ENCODE measurements at places on chromosomes 7 and 10.

GRCh38 chr7:155843426-155844018 lies 31.3 kb upstream of the SHH start:
- DNase-seq, result no peak

GRCh38 chr7:107998150-107998549 lies 4.8 kb downstream of the LAMB1 start:
- no peak for DNase-seq

GRCh38 chr7:21497072-21497471 lies 45.8 kb upstream of the DNAH11 start:
- DNase-seq, result no peak

DNA sequence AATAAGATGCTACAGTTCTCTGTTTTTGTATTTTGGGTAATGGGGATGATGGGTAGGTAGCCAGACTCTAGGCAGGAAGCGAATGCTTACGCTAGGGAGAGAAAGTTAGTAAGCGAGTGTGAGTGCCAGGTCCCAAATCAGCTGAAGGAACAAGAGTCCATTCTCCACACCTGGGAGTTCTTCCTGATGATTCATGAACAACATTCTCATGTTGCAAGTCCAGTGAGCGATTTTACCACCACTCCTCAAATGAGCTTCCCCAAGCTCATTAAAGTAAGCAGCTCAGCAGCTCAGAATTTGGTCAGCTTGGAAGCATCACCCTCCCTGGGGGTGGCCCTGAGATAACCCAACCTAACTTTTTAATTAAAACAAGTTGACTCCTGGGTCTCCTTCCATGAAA lies 27.3 kb downstream of the SH3PXD2A start:
- DNase-seq, result no peak

DNA sequence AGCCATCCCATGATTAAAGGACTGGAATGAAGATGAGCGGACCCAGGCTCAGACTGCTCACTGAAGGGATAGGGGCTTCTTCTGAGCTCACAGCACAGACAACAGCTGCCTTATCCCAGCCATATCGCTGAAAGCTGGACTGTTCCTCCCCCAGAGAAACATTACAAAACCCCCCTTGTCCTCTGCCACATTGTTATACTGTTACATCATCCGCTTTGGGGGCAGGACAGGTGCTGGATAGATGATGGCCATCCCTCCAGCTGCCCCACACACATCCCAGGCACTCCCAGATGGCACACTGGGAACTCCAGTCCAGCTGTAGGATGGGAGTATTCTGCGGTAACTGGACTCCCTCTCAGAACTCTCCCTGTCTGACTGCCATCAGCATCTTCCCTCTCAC lies 58.7 kb upstream of the BTRC start:
- no peak for DNase-seq

GRCh38 chr10:58897708-58898107 lies 278.7 kb upstream of the PHYHIPL start:
- no peak for DNase-seq

GRCh38 chr10:35493196-35494118 lies 111.7 kb upstream of the GJD4 start:
- DNase-seq, result no peak

DNA sequence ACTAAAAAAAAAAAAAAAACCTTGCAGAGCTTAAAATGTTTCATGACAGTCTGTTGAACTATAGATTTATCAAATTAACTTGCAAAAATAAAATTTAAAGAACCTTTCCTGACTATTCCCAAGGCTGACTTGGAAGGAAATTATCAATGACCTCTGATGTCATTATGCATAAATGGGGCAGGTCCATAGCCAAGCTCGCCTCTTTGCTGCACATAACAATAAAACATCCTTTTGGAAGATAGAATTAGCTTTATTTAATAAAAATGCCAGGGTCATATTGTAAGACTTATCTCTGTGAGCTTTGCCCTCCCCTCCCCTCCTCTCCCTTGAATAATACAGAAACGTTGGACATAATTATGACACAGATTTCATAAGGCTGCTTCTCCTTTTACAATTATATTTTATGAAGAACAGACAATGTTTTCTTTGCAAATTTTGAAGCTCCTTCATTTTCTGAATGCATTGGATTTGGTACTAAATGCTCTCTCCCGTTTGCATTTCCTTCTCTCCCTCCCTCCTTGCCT lies 444.8 kb downstream of the AUTS2 start:
- no peak for DNase-seq

DNA sequence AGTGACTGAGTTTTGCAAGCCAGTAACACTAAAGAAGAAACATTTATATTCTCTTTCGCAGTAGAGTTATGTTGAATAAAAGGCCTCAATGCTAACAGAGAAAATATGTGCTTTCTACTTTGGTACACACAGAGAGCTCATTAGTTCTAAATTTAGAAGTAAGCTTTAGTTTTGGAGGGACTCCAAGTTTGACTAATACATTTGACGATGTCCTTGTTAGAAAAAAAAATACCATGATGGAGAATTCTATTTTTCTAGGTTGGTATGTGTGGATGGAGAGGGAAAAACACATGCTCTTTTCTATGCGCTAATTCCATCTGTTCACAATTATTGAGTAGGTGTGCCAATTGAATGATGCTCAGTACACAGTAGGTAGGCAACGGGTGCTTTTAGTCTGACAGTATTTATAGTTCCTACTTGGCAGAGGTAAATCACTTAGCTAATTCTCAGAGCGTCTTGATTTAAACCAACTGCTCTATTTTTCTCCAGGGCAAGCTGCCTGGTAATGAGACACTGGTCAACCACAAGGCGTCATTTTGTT lies 327.2 kb upstream of the AKR1E2 start:
- no peak for DNase-seq

DNA sequence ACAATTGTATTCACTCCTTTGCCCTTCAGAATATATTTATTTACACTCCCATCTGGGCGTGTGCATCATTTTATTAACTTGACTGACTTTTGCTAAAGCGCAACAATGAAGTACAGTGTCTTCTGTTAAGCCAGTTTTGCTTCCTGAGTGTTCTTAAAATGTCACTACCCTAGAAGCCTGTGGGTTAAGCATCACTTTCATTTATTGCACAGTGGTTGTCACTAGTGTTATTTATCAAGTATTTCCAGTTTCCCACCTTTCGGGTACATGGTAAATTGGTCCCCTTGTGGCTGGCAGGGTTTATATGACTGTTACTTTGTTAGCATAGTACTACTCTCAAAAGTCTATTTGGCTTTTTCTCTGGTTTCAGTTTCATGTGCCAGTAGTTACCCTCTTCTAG lies 3.3 kb downstream of the HILPDA start:
- DNase-seq, result peak; percentile 49

GRCh38 chr10:124957404-124957947 lies 15.6 kb downstream of the ZRANB1 start:
- no peak for DNase-seq

DNA sequence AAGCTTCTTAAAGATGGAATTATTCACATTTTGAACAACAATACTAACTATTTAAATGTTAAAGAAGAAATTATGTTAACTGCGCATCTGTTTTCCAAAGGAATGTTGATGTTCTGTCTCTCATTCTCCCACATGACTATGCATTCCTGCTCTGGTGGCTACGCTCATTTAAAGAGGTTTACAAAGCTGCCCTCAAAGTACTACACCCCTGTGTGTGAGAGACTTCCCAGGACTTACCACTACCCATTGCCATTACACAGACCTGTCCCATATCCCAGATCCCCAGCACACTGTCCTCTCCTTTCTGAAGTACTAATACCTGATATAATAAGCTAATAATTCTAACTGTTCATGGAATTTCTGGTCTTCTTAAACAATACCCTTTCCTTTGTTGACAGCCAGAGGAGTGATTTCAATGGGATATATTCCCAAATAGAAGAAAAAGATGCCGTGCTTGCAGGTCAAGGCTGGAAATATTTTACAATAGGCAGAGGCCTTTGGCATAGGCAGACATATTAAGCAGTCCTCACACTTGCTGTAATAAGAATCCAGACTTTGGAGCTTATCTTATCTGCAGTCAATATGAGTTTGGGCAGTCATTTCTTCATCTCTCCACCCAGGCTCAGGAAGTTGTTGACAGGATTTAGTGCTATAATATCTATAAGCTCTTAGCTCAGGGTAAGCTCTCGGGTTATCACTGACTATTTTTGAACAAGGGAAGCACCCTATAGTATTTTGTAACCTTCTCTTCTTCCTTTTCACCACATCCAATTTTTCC lies 12.2 kb downstream of the LIPF start:
- no peak for DNase-seq

DNA sequence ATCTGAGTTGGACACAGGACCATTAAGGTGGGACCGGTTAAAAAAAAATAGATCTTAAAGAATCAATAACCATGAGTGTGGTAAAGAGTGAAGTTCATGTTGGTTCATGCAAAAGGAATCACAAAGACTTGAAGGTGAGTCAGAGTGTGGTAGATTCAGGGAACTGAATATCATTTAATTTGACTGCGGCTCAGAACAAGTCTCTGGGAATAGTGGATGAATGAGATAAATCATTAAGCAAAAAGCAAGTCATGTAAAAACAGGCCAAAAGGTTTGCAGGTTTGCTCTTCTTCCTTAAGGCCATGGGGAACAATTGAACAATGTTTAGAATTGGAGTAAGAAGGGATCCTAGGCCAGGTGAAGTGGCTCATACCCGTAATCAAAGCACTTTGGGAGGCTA lies 385.8 kb downstream of the ETV1 start:
- DNase-seq, result no peak

- no peak for DNase-seq
Observed at GRCh38 chr10:124695259-124695658, 48.9 kb downstream of the FAM53B start.

GRCh38 chr10:103637927-103638557 lies 144.5 kb downstream of the NEURL1 start:
- DNase-seq, result no peak

GRCh38 chr10:55497893-55498499 lies 697.0 kb upstream of the PCDH15 start:
- no peak for DNase-seq

DNA sequence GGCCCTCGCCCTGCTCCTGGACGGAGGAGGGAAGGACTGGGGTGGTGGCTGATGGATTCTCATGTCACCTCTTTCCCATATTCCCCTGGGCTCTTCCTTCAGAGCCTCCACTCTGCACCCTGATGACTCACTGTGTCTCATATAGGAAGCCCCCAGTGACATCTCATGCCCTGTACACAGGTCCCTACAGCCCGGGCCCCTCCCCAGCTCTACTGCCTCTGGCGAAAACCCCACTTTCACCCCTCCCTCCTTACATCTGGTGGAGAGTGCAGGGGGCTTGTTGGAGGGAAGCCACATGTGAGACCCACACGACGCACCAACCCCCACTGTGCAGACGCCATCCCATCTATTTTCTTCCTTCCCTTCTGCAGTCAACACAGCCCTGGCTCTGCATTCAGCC lies 72.8 kb upstream of the ZNF479 start:
- no peak for DNase-seq

GRCh38 chr7:144862612-144863319 lies 26.9 kb upstream of the TPK1 start:
- no peak for DNase-seq

- no peak for DNase-seq
Observed at GRCh38 chr10:130454543-130455000, 318.4 kb downstream of the GLRX3 start.

DNA sequence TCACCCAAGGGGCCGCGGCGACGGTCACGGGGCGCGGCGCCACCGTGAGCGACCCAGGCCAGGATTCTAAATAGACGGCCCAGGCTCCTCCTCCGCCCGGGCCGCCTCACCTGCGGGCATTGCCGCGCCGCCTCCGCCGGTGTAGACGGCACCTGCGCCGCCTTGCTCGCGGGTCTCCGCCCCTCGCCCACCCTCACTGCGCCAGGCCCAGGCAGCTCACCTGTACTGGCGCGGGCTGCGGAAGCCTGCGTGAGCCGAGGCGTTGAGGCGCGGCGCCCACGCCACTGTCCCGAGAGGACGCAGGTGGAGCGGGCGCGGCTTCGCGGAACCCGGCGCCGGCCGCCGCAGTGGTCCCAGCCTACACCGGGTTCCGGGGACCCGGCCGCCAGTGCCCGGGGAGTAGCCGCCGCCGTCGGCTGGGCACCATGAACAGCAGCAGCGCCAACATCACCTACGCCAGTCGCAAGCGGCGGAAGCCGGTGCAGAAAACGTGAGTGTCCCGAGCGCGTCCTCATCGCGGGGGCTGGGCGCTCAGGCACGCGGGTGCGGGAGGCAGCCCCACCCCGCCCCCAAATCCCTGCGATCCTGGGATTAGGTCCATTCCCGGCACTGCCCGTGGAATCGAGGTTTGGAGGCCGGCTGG lies 509 bp downstream of the AHR start:
- peak; percentile 64 for DNase-seq

GRCh38 chr10:36182179-36182566 lies 540.1 kb upstream of the FZD8 start:
- no peak for DNase-seq

DNA sequence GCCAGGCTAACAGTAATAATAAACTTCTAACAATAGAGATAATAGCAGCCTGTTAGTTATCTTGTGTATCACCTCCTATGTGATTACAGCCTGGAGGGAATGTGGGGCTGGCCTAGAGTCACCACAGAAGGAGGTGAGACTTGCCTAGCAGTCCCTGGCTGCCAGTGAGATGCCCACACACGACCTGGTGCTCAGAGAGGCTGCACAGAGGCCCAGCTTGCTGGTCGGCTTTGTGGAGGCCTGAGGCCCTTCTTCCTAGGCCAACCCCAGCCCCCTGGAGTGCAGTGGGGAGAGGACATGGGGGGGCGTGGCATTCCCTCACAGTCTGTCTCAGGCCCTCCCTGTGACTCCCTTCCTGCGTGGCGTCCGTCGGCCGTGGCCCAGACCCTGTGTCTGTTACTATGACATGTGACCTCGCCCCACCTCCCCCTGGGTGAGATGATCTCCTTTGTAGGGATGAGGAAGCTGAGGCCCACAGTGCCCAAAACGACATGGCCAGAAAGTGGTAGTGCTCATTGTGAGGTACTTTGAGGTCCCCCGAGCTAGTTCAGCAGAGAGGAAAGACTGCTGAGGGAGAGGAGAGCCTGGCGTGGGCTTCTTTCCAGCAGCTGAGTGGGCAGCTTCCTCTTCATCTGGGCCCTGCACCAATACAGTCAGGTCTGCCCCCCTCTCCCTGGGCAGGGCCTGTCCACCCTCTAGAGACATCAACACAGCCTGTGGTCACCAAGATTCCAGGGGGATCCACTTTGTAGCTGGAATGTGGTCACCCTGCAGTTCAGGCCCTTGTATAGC lies 29.7 kb downstream of the UNC5B start:
- DNase-seq, result no peak

- DNase-seq, result no peak
Observed at GRCh38 chr10:103682631-103683030, 172.7 kb downstream of the SH3PXD2A start.

GRCh38 chr7:155815332-155816191 lies 3.3 kb upstream of the SHH start:
- DNase-seq, result peak; percentile 66

DNA sequence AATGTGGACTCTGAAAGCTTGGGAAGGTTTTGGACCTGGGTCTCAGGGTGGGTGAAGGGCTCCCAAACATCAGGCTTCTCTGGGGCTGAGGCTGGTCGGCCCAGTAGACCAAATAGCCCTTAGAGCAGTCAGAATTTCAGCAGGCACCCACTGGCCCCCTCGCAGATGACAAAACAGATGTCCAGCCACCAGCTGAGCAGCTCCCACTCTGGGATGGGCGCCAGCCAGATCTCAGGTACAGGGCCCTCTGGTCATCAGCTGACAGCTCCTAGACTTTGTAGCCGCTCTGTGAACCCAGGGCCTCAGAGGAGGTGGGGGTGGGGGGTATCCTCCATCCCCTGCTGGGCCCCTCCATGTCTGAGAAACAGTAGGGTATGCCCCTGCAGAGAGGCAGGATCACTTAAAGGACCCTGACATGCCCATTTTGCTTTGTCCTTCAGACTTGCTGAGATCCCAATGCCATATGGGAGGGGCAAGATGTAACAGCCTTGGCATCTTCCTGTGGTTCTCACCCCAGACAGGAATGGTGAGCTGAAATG lies 26.5 kb downstream of the HSPA12A start:
- DNase-seq, result no peak

GRCh38 chr10:14184841-14185315 lies 145.8 kb downstream of the FRMD4A start:
- peak; percentile 56 for DNase-seq

Measured in stimulated activated CD4-positive, alpha-beta T cell treated with anti-CD3 and anti-CD28 coated beads, Interleukin-4, amount 100 ng/mL, for 24 hours (primary cell).